Left colon (tissue), 2 donors: ENCODE measurements at places on chromosomes 5 and 9. TPM values are rescaled to one million over a fixed set of nuclear protein-coding genes. Genes with fewer than 3 reads are reported as not detected.

GRCh38 chr5:115377468-115378217 lies 81.2 kb upstream of the CCDC112 start:
- DNase-seq: no peak

GRCh38 chr5:132381614-132382013 lies 12.1 kb downstream of the SLC22A5 start:
- DNase-seq: no peak

CRHBP gene
- total RNA-seq: not detected

GRM6 gene
- not detected for total RNA-seq

DNA sequence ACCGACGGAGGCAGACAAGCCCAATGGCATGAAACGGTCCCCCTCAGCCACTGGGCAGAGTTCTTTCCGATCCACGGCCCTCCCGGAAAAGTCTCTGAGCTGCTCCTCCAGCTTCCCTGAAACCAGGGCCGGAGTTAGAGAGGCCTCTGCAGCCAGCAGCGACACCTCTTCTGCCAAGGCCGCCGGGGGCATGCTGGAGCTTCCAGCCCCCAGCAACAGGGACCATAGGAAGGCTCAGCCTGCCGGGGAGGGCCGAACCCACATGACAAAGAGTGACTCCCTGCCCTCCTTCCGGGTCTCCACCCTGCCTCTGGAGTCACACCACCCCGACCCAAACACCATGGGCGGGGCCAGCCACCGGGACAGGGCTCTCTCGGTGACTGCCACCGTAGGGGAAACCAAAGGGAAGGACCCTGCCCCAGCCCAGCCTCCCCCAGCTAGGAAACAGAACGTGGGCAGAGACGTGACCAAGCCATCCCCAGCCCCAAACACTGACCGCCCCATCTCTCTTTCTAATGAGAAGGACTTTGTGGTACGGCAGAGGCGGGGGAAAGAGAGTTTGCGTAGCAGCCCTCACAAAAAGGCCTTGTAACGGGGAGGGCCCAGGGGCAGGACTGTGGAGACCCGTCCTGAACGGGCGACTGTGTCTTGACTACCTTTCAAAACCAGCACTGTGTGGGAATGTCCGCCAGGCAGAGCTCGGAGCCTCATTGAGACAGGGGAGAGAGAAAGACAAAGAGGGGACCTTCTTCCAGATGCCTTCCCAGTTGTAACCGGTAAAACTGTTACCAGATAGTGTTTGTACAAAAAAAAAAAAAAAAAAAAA lies 29.9 kb downstream of the CD180 start:
- peak; percentile 74 for DNase-seq

PCDHGA8 gene
- 0.82 TPM for total RNA-seq

FST gene
- 1.3 TPM for total RNA-seq

SLC34A3 gene
- total RNA-seq: not detected

DNA sequence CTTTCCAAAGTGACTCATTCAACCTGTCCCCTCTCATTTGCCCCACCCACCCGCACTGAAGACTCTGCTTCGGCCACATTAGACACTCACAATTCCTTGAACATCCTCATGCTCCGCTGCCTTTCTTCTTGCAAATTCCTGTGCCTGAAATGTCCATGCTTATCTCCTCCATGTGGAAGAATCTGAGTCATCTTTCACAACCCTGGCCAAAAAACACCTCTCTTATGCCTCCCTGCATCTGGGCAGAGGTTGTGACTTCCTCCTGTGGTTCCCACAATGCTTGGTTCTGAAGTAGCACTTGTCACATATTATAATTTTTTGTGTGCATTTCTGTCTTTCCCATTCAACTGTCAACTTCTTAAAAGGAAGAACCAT lies 238.6 kb downstream of the ENC1 start:
- DNase-seq: no peak

CHSY3 gene
- total RNA-seq: 0.52 TPM
